GM20000 (cell line): ENCODE measurements at places on chromosomes 1 and 21.

DNA sequence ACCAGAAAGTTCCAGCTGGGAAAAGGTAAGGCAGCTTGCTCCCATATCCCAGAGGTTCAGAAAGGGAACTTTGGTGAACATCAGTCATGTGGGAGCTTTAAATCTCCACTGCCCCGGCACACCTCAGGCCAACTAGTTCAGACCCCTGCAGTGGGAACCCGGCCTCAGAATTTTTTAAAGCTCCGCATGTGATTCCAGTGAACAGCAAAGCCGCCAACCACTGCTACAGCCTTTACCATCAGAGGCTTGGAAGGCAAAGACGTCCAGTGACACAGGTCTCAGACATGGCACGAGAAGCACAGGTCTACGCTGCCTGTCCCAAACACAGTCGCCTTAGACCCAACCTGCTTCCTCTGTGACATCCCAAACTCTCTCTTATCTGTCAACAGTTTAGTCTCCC is 31.0 kb downstream of the SETD4 start:
- no peak for DNase-seq

DNA sequence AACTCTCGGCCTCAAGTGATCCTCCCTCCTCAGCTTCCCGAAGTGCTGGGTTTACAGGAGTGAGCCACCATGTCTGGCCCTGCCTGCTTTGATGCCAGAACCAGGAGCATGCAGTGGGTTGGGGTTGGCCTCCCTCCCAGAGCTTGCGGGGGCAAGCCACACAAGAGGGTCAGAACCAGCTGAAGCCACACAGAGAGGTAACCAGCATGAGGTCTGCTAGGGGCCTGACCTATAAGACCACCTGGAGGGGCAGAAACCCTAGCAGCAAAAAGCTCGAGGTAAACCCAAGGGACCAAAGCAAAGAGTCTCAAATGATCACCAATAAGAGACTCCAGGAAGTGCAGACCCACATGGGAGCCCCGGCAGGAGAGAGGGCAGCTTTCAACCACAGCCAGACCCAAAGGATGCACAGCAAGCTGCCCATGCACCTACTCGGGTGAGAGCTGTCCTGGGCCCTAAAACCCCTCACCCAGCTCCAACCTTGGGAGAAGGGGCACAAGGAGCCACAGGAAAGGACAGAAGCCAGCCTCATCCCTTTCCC is 81.2 kb downstream of the TOMM20 start:
- DNase-seq = no peak

DNA sequence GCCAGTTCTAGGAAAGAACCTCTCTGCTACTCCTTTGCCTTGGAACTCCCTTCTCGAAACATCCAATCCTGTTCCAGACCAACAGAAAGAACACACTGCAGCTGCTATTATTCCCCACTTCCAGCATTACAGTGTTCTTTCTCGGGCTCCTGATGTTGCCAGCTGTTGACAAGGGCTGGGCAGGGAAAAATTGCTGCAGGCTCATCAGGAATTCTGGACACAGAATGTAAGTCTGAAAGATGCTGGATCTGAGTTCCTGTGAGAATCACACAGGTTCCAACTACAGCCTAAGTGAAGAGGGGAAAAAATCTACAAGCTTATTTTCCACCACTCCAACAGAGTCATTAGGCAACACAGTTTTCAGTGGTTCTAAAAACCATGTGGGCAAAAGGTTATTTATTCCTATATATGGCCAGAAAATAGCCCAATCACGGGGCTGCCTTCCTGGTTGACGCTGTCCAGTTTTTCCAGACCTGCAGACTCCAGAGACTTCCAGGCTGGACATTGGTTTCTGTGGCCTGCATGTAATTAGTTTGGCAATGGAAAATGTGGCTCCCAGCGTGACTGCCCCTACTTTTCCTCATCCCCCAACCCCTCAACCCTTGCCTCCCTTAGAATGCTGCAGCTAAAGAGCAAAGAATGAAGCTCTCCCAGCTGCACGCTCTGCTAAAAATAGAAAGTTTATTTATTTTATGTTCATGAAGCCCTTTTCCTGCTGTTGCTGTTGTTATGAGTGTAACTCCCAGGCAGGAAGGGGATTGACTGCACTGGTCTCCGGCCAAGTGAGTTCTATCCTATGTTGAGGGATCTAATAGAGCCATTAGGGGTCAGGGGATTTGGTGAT is 8.3 kb upstream of the KIAA0040 start:
- DNase-seq = no peak

DNA sequence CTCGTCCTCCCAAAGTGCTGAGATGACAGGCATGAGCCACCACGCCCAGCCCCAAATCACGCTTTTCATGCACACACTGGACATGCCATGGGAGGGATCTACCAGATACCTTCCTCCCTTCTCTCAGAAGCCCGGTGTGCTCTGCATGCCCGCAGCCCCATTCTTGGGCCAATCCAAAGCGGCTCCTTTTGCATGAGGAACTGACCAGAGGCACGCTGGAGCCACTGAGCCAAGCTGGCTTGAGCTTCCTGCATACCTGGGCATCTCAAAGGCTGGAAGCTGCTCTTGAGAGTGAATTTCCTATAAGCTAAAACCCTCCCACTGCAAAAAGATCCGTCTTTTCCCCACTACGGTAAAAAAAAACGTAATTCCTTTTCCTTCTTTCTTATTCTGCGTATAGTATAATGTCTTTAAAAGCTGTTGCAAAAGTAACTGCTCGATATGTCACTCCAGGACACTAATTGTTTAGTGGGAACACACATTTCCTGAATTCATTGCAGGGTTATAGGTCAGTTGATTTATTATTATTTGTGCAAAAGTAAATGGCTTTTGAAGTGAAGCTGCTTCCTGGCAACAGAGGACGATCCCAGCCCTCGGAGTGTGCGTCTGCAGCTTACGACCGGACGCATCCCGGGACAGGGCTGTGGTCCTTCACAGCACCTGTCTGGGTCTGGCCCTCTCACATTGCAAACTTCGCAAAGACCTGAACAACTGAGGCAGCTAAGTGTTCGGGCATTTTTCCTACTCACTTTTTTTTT is 61.8 kb upstream of the ETS2 start:
- no peak for DNase-seq

DNA sequence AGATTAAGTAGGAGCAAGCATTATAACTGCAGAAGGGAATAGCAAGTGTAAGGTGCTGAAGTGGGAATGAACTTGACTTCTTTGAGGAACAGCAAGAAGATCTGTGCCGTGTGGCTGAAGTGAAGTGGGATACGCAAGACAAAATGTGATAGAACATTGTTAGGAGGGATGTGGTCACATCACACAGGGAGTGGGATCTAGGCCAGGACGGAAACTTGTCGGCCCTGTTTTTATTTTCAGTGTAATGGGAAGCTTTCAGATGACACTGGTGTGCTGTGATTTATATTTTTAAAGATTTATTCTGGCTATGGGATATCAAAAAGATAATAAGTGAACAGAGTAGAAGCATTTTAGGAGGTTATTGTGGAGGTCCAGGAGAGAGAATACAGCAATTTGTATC is 116.4 kb downstream of the PLA2G4A start:
- no peak for DNase-seq

GRCh38 chr1:218705391-218705790 is 360.3 kb downstream of the TGFB2 start:
- DNase-seq = no peak

GRCh38 chr1:206514813-206515387 is 7.6 kb downstream of the RASSF5 start:
- DNase-seq = no peak

GRCh38 chr1:151175863-151176262 is at the start of gene TMOD4:
TSS of gene TMOD4 (minus strand) at chr1:151175981. CDS start at chr1:151174875, 1,106 bp downstream.
- DNase-seq = no peak
